ENCODE measurements at places on chromosomes 2 and 18. TPM values are rescaled to one million over a fixed set of nuclear protein-coding genes. Genes with fewer than 3 reads are reported as not detected.

DNA sequence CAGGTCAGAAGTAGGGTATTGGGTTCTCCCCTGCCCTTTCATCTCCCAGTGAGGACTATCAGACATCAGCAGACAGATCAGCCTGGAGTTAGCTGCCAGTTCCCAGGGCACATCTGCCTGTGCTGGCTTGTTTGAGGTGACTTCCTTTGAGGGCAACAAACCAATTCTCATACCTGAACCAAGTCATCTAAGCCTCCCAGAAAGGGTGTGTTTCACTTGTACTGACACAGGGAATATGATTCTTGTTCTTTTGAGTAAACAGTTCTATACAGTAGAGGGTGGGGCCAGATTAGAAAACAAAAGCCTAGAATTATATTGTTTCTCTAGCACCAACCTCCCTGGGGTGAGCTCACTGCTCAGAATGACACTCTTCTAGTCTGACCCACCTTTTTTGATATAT is 591.9 kb downstream of the SLC4A3 start:
- no peak overlapping the region for H3K4me3 ChIP-seq
- DNase-seq, result no peak
- H3K27ac ChIP-seq, result no peak overlapping the region
- H3K27me3 ChIP-seq, result no peaks in the 10 kb centered on the region
- peaks cover 4% of the 10 kb centered on the region for H3K4me1 ChIP-seq
- no peaks in the 10 kb centered on the region for H3K36me3 ChIP-seq

GRCh38 chr2:147456779-147457178 is 388.1 kb upstream of the ACVR2A start:
- no peak overlapping the region for H3K4me3 ChIP-seq
- H3K36me3 ChIP-seq, result no peaks in the 10 kb centered on the region
- DNase-seq, result no peak
- H3K4me1 ChIP-seq, result no peaks in the 10 kb centered on the region

IL1RN gene
- 0.95 TPM for total RNA-seq

DNA sequence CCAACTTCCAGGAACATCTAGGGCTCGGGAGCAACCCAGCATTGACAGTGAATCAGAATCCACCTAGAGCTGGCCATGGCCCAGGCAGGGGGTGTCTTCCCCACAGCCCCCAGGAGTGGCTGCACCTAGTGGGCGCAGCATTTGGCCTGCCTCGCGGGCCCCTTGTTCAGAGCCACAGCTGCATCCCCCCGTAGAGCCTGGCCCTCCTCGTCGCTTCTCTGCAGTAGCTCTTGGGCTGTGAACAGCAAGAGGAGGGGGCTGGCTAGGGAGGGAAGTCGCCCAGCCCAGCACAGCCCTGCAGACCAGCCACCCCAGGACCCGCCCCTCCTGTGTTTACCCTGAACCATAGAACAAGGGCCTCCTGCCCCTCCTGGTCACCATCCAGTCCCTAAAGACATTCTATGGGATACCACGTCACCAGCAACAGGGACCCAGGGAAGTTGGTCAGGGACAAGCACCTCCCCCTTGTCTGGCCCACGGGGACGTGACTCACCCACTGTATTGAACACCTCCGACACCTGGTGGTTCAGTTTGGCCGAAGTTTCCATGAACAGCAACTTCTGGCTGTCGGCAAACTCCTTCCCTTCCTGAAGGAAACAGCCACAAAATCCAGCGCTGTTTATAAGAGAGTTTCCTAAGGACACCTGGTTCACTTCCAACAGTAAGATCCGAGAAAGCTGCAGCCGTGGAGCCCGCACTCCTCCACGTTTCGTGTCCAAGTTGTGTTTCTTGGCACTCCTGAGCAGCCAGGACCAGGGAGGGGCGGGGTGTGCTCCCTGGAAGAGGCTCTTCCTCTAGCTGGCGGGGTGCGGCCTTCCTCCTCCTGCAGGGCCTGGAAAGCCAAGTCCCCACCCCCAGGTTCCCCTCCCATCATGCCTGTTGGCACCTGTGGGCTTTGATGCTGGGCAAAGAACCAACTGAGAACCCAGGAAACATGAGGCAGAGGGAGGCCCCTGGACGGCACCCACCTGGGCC is 8.8 kb downstream of the PRLH start:
- no peaks in the 10 kb centered on the region for H3K27me3 ChIP-seq
- H3K4me3 ChIP-seq, result no peak overlapping the region
- H3K27ac ChIP-seq, result no peak overlapping the region
- DNase-seq, result peak; percentile 30
- H3K36me3 ChIP-seq, result no peaks in the 10 kb centered on the region

GRCh38 chr2:20551260-20551944 is 99.5 kb downstream of the HS1BP3 start:
- no peaks in the 10 kb centered on the region for H3K27me3 ChIP-seq
- no peak overlapping the region for H3K4me3 ChIP-seq
- DNase-seq, result no peak
- no peaks in the 10 kb centered on the region for H3K4me1 ChIP-seq

DNA sequence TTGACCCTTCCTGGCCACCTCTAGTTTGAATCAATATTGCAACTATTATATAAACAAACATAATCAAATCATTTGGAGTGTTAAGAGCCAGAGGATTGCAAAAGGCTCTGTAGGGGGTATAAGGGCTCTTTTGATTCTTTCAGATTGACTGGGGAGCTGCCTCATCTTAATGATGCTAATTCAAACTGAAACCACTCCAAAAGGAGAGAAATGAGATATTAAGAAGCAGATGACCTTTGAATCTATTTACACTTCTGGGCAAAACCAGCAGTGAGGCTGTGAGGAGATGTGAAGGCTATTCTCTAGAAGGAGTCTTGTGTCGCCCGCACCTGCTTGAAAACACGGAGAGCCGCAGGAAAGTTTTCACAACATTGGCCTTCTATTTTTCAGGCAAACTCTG is 311.2 kb upstream of the CRIM1 start:
- H3K36me3 ChIP-seq, result no peaks in the 10 kb centered on the region
- H3K27me3 ChIP-seq, result no peaks in the 10 kb centered on the region
- no peaks in the 10 kb centered on the region for H3K4me1 ChIP-seq
- H3K4me3 ChIP-seq, result no peak overlapping the region

DNA sequence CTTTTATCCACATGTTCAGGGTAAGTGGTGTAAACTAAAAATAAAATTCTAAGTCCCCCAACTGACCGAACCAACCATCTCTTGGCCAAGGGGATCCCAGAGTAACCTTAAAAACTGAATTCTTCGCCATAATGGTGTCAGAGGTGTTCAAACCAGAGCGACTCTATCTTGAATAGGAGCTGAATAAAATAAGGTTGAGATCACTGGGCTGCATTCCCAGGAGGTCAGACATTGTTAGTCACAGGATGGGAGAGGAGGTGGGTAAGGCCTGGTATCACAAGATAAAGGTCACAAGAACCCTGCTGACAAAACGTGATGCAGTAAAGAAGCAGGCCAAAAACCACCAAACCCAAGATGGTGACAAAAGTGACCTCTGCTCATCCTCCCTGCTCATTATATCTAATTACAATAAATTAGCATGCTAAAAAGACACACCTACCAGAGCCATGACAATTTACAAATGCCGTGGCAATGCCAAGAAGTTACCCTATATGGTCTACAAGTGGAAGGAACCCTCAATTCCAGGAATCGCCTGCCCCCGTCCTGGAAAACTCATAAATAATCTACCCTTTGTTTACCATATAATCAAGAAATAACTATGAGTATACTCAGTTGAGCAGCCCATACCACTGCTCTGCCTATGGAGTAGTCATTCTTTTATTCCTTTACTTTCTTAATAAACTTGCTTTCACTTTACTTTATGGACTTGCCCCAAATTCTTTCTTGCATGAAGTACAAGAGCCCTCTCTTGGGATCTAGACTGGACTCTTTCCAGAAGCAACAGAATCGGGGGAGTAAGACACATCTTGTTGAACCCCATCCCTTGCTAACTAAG is 302.4 kb downstream of the STK39 start:
- no peak overlapping the region for H3K4me3 ChIP-seq
- DNase-seq, result no peak
- H3K27me3 ChIP-seq, result no peaks in the 10 kb centered on the region
- no peaks in the 10 kb centered on the region for H3K36me3 ChIP-seq
- no peaks in the 10 kb centered on the region for H3K4me1 ChIP-seq
- H3K27ac ChIP-seq, result no peak overlapping the region

DNA sequence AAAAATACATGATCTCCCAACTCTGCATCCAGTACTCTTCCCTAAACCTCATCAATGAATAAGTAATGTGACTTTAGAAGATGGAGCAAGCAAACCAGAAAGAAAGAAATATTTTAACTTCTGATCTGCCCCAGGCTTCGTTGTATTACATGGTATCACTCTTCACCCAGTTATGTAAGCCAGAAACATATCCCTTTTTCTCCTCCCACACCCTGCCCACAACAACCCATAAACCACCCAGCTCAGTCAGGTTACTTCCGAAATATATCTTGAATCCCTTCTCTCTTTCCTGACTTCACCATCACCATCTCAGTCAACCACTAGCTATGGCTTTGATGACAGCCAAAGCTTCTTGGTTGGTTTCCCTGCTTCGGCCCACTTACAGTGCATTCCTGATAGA is 295.8 kb upstream of the PARD3B start:
- no peaks in the 10 kb centered on the region for H3K27me3 ChIP-seq
- H3K4me3 ChIP-seq, result no peak overlapping the region
- no peaks in the 10 kb centered on the region for H3K36me3 ChIP-seq
- H3K4me1 ChIP-seq, result peaks cover 4% of the 10 kb centered on the region
- DNase-seq, result no peak
- H3K27ac ChIP-seq, result no peak overlapping the region

OSR1 gene
- 2.7 TPM for total RNA-seq

ST6GAL2 gene
- total RNA-seq, result 0.16 TPM

MAPK4 gene
- 20.1 TPM for total RNA-seq

GRCh38 chr2:56018267-56018666 is 94.7 kb upstream of the EFEMP1 start:
- DNase-seq, result no peak
- H3K4me3 ChIP-seq, result no peak overlapping the region
- no peaks in the 10 kb centered on the region for H3K36me3 ChIP-seq

DNA sequence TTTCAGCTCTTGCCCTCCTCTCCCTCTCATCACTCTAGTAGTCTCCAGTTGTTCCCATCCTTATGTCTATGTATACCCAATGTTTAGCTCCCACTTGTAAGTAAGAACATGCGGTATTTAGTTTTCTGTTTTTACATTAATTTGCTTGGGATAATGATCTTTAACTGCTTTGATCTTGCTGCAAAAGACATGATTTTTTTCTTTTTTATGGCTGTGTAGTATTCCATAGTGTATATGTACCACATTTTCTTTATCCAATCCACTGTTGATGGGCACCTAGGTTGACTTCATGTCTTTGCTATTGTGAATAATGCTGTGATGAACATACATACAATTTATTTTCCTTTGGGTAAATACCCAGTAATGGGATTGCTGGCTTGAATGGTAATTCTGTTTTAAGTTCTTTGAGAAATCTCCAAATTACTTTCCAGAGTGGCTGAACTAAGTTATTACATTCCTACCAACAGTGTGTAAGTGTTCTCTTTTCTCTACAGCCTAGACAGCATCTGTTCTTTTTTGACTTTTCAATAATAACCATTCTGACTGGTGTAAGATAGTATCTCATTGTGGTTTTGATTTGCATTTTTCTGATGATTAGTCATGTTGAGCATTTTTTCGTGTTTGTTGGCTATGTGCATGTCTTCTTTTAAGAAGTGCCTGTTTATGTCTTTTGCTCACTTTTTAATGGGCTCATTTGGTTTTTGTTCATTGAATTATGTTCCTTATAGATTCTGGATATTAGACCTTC is 179.6 kb upstream of the SLC39A10 start:
- no peak for DNase-seq
- no peak overlapping the region for H3K4me3 ChIP-seq
- H3K4me1 ChIP-seq, result no peaks in the 10 kb centered on the region

SP5 gene
- total RNA-seq, result not detected

- no peaks in the 10 kb centered on the region for H3K36me3 ChIP-seq
- no peak overlapping the region for H3K27ac ChIP-seq
- H3K4me3 ChIP-seq, result no peak overlapping the region
- no peak for DNase-seq
- H3K4me1 ChIP-seq, result no peaks in the 10 kb centered on the region
- H3K27me3 ChIP-seq, result no peaks in the 10 kb centered on the region
Observed at GRCh38 chr2:167652401-167652800, 595.0 kb downstream of the STK39 start.

DDX18 gene
- 484 TPM for total RNA-seq

DNA sequence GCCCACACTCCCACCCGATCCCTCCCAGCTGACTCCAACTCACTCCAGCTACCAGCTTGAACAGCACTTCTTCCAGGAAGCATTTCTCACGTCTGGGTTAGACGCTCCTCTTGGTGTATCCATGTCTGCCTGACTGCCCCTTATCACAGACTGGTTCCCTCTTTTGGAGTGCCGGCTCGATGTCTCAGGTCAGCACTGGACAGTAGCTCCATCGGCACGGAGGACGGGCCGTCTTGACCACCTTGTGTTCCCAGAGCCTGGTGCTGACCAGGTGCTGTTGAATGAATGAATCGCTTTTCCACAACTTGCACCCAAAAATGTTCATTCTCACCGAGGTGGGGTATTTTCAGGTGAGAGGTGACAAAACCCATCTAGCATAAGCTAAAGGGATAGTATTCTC is 71.8 kb downstream of the LBH start:
- peaks cover 16% of the 10 kb centered on the region for H3K4me1 ChIP-seq
- H3K4me3 ChIP-seq, result no peak overlapping the region
- no peaks in the 10 kb centered on the region for H3K36me3 ChIP-seq

GRCh38 chr2:48471048-48471474 is 58.9 kb upstream of the STON1 start:
- no peaks in the 10 kb centered on the region for H3K27me3 ChIP-seq
- H3K27ac ChIP-seq, result peak overlapping the region; percentile 14
- no peak for DNase-seq
- no peaks in the 10 kb centered on the region for H3K4me1 ChIP-seq
- H3K4me3 ChIP-seq, result no peak overlapping the region
- H3K36me3 ChIP-seq, result peaks cover 14% of the 10 kb centered on the region

- no peaks in the 10 kb centered on the region for H3K36me3 ChIP-seq
- H3K4me3 ChIP-seq, result no peak overlapping the region
- no peaks in the 10 kb centered on the region for H3K4me1 ChIP-seq
- no peak for DNase-seq
Observed at GRCh38 chr2:16135913-16136310, 195.6 kb downstream of the MYCN start.

GRCh38 chr18:35728676-35729075 is 147.1 kb downstream of the GALNT1 start:
- no peak overlapping the region for H3K4me3 ChIP-seq
- no peak for DNase-seq
- H3K4me1 ChIP-seq, result no peaks in the 10 kb centered on the region
- H3K27ac ChIP-seq, result no peak overlapping the region
- H3K27me3 ChIP-seq, result no peaks in the 10 kb centered on the region

- H3K4me3 ChIP-seq, result no peak overlapping the region
- no peaks in the 10 kb centered on the region for H3K4me1 ChIP-seq
- H3K27ac ChIP-seq, result no peak overlapping the region
- H3K27me3 ChIP-seq, result no peaks in the 10 kb centered on the region
- H3K36me3 ChIP-seq, result no peaks in the 10 kb centered on the region
Observed at GRCh38 chr2:14257801-14258507, 374.6 kb upstream of the LRATD1 start.

FOXI3 gene
- total RNA-seq, result not detected

LIMS2 gene
- total RNA-seq, result 38.6 TPM
